NCI-H460 (cell line): ENCODE measurements at places on chromosomes 6 and 20. TPM values are rescaled to one million over a fixed set of nuclear protein-coding genes. Genes with fewer than 3 reads are reported as not detected.

Gene KHDRBS2
- not detected in 2 replicates for total RNA-seq

DNA sequence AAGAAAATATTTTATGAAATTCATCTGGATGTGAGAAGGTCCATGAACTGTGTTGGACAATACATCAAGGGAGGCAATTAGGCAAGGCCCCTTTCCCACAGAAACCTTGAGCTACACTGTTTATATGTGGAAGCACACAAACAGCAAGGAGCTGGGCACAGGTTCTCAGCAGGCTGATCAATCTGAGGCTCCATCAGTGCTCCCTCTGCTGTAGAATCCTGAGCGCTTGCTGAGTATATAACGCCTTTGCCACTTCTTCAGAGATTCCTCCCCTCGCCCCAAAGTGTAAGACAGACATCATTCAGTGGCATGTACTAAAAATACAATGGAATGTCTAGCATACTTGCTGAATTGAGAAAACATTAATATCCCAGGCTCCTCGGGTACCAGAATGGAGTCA, 146.9 kb downstream of the PRKN start:
- DNase-seq = no peak

DNA sequence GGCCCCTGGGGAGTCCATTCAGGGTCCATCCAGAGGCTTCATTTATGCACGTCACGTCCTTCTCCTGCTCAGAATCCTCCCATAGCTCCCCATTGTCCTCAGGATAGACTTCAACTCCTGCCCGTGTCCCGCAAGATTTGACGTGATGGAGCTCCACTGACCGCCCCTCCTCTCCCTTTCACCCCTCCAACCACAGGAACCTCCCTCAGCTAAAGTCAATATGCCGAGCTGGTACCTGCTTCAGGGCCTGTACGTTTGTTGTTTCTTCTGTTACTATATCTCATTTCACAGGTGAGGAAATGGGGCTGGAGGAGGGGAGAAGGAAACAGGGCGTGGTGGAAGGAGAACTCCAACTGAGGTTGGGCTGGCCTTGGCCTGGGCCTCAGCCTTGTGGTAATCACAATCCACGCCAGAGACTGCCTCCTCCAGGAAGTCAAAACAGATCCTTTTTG, 38.6 kb downstream of the CEBPB start:
- no peak for DNase-seq

- DNase-seq = no peak
Observed at GRCh38 chr20:3557237-3557785, 86.5 kb downstream of the ATRN start.

DNA sequence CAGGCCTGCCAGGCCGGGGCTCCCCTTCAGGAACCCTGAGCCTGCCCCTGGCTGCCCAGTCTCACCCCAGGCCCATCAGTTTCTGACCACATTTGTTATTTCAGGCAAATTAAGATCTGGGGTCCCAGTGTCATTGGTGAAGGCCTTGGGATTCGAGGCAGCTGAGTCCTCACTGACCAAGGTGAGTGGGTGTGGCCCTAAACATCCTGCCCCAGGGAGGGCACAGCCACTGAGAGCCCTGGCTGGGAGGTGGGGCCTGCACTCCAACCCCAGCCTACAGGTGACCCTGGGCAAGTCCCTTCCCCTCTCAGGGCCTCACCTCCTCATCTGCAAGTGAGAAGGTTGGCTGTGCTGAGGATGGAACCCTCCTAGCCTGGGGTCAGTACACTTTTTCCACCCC, 23.8 kb downstream of the BPIFB1 start:
- no peak for DNase-seq

GRCh38 chr6:71567562-71567961, 279.0 kb downstream of the OGFRL1 start:
- DNase-seq = no peak

GRCh38 chr6:82567621-82568020, 204.0 kb downstream of the TPBG start:
- no peak for DNase-seq

- DNase-seq = no peak
Observed at GRCh38 chr6:116251568-116252384, 2.1 kb downstream of the TSPYL4 start.
